ENCODE measurements at places on chromosomes 4 and X.

GRCh38 chr4:145183023-145183422 is 2.6 kb upstream of the OTUD4 start:
- DNase-seq = no peak

DNA sequence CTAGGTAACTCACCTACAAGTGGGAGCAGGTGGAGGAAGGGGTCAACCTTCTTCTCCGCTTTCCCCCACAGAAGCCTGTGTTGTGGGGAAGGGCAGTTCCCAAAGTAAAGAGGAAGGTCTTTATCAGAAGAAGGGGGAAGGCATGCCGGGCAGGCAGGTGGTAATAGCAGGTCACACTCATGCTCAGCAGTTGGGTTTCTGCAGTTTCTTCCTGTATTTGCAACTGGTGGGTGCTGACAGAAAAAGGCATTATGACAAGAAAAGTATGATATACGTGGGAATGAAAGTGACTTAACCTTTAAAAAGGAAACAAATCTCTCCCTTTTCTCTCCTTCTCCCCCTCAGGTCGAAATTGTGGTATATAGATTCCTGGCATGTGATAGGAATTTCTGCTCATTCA is 3.7 kb downstream of the MTMR1 start:
- DNase-seq = no peak

DNA sequence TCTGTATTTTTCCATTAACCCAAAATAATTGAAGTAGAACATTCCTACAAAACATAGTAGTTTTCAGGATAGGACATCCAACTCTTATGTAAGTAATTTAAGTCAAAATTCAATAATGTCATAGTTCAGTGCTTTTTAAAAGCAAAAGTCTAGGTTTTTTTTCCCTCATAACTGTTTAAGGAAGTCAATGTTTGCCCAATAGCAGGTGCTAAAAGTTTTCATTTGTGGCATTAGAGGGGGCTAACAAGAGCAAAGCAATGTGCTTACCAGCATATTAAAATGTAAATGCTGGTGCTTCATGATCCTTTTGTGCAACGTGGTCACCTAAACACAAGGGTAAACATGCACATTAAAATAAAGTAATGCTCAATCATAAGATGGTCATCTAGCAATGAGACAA is 155.2 kb upstream of the PPP1R2C start:
- no peak for DNase-seq

- no peak for DNase-seq
These were observed 1660.3 kb upstream of the PCDH10 start for GRCh38 chr4:131488772-131489171.

GRCh38 chrX:39453889-39454621 is 643.7 kb downstream of the BCOR start:
- DNase-seq = no peak

DNA sequence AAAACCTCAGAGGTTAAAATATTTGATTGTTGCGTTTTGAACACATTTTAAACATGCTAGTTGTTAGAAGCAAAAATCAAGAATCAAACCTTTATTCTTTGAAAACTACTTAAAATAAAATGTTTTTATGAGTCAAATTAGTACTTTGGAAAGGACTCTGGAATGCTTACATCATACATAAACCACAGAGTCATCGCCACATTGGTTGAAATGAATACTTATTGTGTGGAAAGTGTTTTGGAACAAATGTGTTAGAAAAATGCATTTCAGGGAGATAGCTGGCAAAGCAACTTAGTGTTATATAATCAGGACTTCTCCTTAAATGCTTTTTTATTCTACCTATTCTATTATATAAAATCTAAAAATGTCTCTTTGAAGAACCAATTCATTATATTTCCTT is 49.4 kb upstream of the CAMK2D start:
- DNase-seq = no peak
